T-helper 22 cell (primary cell): ENCODE measurements at places on chromosomes 3 and 15.
A peak's percentile ranks its signal among the peaks of the same experiment; 100 is the strongest.

- no peak for DNase-seq
Observed at GRCh38 chr15:96487245-96487644, 156.7 kb downstream of the NR2F2 start.

DNA sequence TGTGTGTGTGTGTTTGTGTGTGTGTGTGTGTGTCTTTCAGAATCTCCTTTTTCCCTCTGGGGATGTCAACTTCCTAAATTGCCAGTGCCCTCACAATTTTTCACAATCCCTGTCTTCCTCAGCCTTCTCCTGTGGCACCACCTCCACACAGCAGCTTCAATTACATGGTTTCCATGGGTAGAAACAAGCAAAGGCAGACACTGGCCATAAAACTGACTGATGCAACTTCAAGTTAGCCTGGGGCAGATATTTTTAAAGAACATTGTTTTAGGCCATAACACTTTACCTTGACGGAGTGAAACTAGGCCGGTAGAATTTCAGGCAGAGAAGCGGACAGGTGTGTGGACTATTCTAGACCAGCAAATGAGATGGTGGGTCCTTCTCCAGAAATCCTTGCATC is 405.8 kb upstream of the SUCLG2 start:
- no peak for DNase-seq

GRCh38 chr15:72489943-72490554 is 15.9 kb downstream of the ARIH1 start:
- DNase-seq = no peak

DNA sequence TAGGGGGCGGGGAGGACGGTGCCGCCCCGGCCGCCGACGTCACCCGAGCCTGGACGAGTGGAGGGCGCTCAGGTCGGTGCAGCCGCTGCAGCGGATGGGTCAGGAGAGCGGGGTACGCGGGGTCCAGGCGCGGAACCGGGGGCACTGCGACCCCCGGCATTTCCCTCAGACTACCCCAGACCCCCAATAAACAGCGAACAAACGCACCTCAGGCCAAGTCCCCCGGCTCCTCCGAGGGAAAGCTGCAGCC is 78.9 kb downstream of the IQSEC1 start:
- DNase-seq = no peak

GRCh38 chr3:190172751-190173150 is 52.1 kb upstream of the P3H2 start:
- DNase-seq = no peak

DNA sequence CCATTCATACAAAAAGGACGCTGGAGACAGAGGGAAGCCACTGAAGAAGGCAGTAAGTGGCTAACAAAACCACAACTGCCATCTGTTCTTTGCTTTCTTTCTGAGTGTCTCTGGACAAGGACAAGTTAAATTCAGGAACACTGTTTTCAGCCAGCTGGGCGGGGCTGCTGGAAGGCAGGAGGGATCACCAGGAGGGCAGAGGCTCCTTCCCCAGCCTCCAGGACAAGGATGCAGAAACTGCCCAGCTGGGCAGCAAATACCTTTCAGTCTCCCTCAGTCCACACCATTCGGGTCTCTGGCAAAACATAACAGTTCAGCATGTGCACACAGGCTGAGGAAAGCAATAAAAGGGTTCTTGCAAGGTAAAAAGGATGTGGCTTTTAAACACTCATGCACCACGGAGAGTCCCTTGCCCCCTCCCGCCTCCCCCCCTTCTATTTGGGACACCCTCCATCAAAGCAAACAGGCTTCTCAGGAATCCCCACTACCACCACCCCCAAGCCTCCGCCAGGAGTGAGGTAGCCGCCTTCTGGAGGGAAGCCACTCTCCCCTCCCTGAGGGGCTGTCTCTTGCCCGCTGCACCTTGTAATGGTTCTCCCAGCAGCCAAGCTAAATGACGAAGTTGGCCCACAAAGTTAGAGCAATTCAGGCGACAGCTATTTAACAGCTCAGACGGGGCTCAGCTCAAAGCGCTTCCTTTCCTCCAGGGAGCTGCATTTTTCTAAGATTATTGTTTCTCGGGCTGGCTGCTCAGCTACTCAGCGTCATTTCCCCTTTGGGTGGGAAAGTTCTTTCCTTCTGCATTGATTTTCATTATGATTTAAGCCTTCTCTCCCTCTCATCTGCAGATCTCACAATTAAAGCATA is 3.8 kb downstream of the HEG1 start:
- DNase-seq = peak; percentile 85

DNA sequence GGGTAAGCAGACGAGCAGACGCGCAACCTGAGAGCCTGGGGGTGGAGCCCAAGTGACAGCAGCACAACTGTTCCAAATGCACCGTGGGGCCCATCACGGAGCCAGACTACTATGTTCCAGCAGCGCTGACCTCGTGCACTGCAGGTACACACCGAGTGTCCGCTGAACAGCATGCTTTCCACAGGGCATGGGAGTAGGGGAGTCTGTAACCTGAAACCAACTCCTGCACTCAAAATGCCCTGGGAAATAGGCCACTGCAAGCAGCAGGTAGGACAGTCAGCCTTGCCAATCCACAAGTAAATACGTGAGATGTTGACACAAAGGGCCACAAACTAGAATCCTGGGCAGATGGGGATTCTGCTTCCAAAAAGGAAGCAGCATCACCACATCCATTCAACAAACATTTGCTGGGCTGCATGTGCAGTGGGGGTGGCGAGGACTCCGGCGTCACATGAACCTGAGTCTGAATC is 73.9 kb downstream of the TBC1D2B start:
- no peak for DNase-seq

GRCh38 chr3:110568246-110568645 is 503.4 kb upstream of the NECTIN3 start:
- no peak for DNase-seq

- no peak for DNase-seq
Observed at GRCh38 chr3:196149831-196150301, 61.3 kb downstream of the ZDHHC19 start.

DNA sequence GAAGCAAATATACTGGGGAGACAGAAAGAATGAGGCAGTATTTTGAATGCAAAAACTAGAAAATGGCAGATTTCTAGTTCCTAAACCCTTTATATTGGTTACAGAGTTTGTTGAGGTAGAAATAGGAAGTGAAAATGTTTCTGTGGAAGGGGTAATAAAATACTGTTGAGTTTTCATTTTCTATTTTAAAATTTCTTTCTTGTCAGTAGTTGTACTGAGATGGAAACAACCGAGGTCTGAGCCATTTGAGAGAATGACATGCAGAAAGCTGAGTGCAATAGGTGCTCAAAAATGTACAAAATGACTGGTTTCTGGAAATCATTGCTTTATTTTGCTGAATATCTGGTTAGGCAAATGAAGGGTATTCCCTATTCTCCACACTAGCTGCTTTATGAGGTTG is 361.4 kb downstream of the CHL1 start:
- no peak for DNase-seq

DNA sequence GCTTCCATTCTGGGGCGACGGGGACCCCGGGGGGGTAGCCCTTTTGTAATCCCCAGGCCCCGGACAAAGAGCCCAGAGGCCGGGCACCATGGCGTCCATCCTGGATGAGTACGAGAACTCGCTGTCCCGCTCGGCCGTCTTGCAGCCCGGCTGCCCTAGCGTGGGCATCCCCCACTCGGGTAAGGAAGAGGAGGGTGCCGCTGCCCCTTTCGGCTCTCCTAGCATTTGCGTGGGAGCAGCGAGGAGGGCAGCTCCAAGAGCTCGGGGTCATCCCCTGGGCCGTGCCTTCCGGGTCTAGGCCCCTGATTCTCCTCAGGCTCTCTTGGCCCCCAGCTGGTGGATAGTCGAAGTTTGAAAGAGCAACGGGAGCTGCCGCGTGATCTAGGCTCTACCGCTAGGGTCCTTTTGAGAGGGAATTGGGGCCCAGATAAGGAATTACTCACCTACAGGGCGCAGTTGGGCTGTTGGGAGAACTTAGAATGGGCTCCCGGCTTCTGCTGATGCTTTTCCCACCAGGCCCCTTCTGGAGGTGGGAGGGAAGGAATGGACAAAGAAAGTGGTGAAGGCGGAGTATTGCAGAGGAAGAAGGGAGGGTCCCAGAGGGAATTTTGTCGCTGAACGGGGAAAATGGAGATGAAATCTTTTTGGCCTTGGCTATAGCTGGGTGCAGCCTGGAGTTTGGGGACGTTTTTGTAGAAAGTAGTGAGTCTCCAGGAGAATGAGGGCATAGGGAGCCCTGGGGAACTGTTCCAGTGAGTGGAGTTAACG is 615 bp downstream of the VPS18 start:
- DNase-seq = peak; percentile 40

- no peak for DNase-seq
Observed at GRCh38 chr3:72579581-72580245, 268.5 kb downstream of the SHQ1 start.

DNA sequence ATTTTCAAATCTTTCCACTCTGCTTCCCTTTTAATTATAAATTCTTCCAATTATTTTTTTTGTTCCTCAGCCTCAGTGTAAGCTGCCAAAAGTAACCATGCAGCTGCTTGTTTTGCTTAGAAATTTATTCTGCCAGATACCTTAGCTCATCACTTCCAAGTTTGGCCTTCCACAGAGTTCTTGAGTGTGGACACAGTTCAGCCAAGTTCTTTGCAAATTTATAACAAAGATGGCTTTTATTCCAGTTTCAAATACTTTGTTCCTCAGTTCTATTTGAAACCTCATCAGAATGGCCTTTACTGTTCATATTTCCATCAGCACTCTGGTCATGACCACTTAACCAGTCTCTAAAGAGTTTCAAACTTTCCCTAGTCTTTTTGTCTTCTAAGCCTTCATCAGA is 10.3 kb downstream of the RTP1 start:
- no peak for DNase-seq

DNA sequence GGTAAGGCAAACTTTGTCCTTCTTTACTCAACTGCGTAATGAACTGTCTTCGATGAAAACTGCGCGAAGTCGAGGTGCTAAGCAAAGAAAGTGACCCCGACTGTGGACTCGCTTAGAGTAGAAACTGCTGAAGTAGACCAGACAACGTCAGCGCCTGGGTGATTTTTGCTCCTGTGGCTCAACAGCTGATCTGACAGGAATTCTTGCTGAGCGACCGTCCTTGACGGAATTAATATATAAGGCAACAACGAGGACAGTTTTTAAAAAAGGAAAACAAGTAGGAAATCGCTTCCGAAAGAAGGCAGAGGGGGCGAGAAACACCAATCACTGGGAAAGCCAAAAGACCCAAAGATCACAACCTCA is 541 bp downstream of the RPS27L start:
- DNase-seq = no peak

GRCh38 chr3:158918451-158918850 is 116.6 kb downstream of the MFSD1 start:
- DNase-seq = no peak

DNA sequence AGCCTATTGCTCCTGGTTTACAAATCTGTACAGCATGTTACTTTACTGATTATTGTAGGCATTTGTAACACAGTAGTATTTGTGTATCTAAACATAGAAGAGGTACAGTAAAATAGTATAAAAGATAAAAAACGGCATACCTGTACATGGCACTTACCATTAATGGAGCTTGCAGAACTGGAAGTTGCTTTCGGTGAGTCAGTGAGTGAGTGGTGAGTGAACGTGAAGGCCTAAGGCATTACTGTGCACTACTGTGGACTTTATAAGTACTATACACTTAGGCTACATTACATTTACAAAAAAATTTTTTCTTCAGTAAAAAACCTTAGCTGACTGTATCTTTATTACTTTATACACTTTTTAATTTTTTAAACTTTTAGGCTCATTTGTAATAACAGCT is 90.9 kb downstream of the RAP2B start:
- DNase-seq = no peak

GRCh38 chr3:129384594-129385323 is 43.7 kb downstream of the EFCAB12 start:
- no peak for DNase-seq

GRCh38 chr3:152043620-152044019 is 170.2 kb downstream of the SUCNR1 start:
- no peak for DNase-seq

DNA sequence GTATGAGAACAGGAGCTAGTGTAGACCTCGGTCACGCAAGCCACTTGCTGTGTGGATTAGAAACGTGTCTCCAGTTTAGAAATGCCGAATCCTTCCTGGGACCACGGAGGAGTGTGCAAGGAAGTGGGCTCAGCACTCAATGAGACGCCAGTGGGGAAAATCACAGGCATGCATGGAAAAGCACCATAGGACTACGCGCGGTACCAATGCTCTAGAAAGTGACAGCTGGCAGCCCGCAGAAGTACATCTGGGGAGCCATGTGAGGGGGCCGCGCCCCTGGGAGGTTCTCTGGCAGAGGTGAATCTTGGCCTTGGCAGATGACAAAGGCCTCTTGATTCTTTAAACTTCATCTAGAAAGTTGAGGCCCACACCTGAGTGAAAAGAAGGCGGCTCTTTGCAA is 99.3 kb downstream of the LRRK1 start:
- no peak for DNase-seq

DNA sequence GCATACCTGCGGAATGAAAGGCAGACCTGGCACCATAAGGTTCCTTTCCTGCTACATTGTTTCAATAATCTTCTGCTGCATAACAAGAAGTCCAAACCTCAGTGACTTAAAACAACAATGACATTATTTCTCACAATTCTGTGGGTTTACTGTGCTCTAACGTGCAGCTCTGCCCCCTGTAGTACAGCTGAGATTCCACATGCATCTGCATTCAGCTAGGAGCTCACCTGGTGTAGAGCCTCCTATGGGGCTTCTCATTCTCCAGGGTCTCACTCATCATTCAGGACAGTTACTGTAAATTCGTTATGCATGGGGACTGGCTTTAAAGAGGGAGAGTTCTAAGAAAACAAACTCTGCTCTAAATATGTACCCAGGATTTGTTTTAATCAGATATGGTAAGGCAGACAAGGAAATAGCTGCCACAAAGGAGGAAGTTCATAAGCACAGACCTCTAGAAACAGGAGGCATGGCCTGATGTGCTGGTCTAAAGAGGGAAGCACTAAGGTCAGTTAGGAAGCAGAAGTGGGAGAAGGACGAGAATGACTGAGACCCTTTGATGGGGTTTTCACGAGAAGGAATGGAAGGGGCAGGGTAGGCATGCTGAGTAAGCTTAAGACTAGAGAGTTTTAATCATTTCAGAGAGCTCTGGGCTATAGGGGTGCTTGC is 347.0 kb downstream of the NEK10 start:
- no peak for DNase-seq

- no peak for DNase-seq
Observed at GRCh38 chr15:41810651-41811431, 17.1 kb upstream of the JMJD7 start.

GRCh38 chr15:89087161-89087829 is 961 bp upstream of the ABHD2 start:
- no peak for DNase-seq

- DNase-seq = no peak
Observed at GRCh38 chr3:150399060-150399459, 9.0 kb upstream of the TSC22D2 start.

DNA sequence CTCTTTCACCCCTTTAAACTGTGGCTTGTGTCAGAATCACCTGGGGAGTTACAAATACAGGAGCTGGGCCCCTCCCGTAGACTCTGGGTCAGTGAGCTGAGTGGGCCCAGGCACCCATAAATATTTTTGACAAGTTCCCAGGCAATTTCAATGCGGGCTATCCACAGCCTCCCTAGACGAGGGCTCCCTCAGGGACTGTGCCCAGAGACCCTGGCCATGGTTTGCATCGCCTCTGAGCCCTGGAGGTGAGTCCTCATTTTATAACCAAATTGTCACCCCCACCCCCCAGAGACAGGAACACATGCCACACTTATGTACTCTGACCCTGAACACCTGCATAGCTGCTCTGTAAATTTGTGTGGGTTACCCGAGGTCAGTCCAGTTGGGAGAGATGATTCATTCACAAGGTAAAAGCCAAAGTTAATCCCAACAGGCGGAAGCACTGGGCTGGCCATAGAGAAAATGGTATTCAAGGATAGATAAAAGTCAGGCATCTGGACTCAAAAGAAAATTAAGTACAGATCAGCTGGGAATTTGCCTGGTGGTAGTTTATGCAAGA is 146.5 kb upstream of the SLC6A11 start:
- no peak for DNase-seq
